Astrocyte of the cerebellum (primary cell): ENCODE measurements at places on chromosomes 4 and X.

GRCh38 chrX:103739421-103739820, 28.7 kb downstream of the TMEM31 start:
- no peak for DNase-seq

- DNase-seq, result no peak
Measured at GRCh38 chrX:106952988-106953387, 32.8 kb downstream of the CLDN2 start.

GRCh38 chrX:131677655-131678628, 134.1 kb downstream of the OR13H1 start:
- DNase-seq, result peak; percentile 13

GRCh38 chr4:136829280-136829679, 703.0 kb downstream of the PCDH18 start:
- DNase-seq, result no peak

- no peak for DNase-seq
Measured at GRCh38 chr4:18020145-18020670, 1.3 kb downstream of the LCORL start.

GRCh38 chr4:1414831-1415680, 8.8 kb upstream of the NKX1-1 start:
- no peak for DNase-seq

DNA sequence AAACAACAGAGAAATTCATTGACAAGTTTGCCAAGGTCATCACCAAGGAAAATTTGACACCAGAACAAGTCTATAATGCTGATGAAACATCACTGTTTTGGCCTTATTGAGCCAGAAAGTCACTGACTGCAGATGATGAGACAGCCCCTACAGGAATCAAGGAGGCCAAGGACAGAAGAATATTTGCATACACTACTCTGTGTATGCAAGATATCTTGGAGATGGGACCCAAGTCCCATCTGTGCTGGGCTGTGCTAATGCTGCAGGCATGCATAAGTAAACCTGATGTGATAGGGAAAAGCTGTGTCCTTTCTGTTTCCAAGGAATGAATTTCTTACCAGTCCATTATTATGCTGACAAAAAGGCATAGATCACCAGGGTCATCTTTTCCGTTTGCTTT, 126.8 kb downstream of the PAPSS1 start:
- DNase-seq, result no peak

DNA sequence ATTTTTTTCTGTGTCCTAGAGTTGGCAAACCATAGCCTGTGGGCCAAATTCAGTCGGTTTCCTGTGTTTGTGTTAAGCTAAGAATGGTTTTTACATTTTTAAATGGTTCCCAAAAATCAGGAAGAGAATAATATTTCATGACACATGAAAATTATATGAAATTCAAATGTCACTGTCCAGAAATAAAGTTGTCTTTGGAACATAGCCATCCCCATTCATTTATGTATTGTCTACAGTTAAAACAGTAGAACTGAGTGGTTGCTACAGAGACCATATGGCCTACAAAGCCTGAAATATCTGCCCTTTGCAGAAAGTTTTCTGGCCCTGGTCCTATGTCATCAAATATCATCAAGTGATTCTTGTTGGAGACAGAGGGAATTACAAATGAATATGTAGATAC, 15.5 kb downstream of the FRMPD4 start:
- no peak for DNase-seq

- no peak for DNase-seq
Measured at GRCh38 chrX:115972717-115973116, 197.8 kb upstream of the AGTR2 start.

DNA sequence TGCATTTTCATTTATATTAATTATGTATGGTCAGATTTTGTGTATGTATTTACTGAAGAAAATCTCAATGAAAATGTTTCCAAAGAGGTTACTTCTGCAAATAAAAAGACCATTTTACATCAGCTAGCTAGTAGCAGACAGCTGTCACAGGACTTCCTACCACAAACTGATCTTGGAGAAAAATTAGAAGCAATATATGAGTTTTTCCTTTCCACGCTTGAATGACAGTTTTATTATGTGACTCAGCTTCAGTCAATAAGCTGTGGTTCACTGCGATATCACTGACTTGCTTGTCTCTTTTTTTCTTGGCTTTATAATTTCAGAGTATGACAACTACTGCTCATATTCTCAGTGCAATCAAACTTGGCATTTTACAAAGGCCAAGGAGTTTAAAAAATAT, 787.4 kb upstream of the GALNTL6 start:
- no peak for DNase-seq

GRCh38 chr4:88158489-88159228, at the start of gene ABCG2:
Gene ABCG2, minus strand, starts transcription at chr4:88158639. Its CDS starts 18,644 bp downstream, at chr4:88139995.
- peak; percentile 24 for DNase-seq

DNA sequence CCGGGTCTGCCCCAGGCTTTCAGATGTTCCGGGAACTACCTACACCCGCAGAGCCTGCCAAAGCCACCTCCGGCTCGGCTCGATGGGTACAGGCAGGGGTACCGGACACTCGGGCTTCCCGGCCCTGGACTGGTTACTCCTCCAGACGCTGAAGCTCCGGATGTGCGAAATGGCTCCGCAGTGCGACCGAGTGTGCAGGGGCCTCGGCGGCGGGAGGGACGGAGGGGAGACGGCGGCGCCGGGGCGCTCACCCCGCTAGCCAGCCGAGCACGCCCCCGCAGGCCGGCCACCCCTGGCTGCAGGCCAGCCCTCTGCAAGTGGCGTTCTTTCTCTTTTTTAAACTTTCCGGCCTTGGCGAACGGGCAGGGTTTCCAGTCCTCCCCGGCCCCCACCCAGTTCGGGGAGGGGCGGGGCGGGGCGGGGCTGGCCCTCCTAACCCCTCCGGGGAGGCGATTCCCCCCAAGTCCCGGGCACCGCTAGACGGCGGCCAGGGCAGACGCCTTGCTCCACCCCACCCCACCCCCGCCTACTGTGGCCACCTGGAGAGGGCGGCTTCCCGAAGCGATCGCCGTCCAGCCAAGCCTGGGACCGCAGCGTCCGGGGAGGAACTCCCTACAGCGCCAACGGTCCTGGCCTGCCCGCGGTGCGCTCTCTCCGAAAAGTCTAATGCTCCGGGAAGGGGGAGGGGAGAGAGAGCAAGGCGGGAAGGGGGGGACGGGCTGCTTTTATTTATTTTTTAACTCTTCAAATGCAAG, 7.5 kb downstream of the BCOR start:
- DNase-seq, result no peak
